ENCODE measurements at places on chromosomes 5 and 9.

- no peak for DNase-seq
Observed at GRCh38 chr5:109347252-109347888, 62.4 kb downstream of the PJA2 start.

DNA sequence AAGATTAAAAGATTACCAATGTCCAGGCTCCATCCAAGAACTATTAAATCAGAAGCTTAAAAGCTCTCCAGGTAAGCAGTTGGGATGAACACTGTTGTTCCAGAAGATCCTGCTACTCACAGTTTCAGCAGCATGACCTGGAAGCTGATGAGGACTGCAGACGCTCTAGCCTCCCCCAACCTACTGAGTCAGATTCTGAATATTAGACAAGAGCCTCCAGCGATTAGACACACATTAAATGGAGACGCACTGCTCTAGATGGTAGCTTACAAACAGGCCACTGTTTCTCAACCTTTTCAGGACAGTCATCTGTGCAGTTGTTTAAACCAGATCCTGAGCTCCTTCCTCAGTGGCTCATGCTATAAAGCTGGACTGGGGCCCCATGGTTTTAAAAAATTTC lies 54.3 kb downstream of the MTMR12 start:
- DNase-seq: no peak

DNA sequence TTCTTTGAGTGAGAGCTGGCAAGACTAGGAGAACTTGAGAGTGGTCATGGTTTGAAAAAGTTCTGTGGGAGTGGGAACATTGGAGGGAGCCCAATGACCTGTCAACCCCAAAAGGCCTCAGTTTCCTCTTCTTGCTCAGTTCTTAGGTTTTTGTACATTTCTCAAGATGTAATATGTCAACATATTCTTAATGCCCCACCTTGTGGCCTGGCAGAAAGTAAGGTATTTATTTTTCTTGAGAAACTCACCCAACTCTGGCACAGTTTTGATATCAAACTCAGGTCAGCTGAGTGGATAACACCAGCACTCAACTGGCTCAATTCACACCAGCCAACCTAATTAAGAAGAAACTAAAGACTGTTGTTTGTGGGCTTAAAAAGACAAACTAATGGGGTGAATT lies 123.0 kb upstream of the SLC27A6 start:
- DNase-seq: no peak

DNA sequence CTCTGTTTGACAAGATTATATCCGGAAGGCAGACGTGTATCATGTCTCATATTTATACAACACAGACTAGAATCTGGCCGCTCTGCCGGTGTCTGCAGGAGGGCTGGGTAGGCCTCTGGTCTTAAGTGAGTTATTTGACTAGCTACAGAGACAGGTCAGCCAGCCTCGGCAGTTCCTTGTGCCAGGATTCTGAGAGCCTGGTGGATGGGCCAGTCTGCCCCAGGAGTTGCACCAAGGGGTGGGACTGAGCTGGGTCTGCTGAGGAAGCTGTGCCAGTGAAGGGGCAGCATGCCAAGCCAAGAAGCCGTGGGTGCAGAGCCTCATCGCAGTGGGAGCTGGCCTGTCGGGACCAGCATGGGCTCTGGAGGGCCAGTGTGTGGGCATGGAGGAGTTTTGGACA lies 7.1 kb downstream of the SNX18 start:
- DNase-seq: no peak

GRCh38 chr9:111258209-111258874 lies 71.7 kb downstream of the OR2K2 start:
- DNase-seq: no peak

DNA sequence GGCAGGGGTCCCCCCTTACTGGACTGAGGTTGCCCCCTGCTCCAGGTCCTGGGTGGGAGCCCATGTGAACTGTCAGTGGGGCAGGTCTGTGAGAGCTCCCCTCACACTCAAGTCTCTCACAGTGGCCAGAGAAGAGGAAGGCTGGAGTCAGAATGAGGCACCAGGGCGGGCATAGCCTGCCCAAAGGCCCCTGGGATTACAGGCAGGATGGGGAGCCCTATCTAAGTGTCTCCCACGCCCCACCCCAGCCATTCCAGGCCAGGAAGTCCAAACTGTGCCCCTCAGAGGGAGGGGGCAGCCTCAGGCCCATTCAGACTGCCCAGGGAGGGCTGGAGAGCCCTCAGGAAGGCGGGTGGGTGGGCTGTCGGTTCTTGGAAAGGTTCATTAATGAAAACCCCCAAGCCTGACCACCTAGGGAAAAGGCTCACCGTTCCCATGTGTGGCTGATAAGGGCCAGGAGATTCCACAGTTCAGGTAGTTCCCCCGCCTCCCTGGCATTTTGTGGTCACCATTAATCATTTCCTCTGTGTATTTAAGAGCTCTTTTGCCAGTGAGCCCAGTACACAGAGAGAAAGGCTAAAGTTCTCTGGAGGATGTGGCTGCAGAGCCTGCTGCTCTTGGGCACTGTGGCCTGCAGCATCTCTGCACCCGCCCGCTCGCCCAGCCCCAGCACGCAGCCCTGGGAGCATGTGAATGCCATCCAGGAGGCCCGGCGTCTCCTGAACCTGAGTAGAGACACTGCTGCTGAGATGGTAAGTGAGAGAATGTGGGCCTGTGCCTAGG lies at the start of gene CSF2:
Gene CSF2 (plus strand): TSS at position 559 of the 783 bp plus-strand sequence. CDS start 35 bp downstream, at position 594.
- no peak for DNase-seq

GRCh38 chr5:174535669-174536068 lies 188.7 kb upstream of the MSX2 start:
- DNase-seq: no peak

- no peak for DNase-seq
Observed at GRCh38 chr9:7777771-7778170, 21.8 kb downstream of the DMAC1 start.

GRCh38 chr9:127974001-127974768 lies 6.6 kb downstream of the EEIG1 start:
- no peak for DNase-seq

DNA sequence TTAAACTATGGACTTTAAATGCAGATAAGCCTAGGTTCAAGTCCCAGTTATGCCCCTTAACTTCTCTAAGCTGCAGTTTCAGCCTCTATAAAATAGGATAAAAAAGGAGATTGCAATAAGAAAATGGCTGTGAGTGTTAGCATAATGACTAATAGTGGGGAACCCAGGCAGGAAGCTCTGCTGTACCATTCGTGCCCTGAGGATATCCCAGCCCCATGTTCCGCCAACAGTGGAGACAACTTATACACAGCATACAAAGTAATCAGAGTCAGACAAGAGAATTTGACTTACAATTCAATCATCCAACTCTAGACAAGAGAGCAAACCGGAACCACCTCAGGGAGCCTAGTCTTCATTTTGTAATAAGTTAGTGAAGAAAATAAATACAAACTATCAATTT lies 141.5 kb upstream of the FSTL4 start:
- no peak for DNase-seq

- DNase-seq: no peak
Observed at GRCh38 chr5:140239939-140240700, 62.8 kb downstream of the PFDN1 start.

- no peak for DNase-seq
Observed at GRCh38 chr5:88536146-88536545, 267.5 kb upstream of the TMEM161B start.

GRCh38 chr9:81798606-81799005 lies 109.3 kb upstream of the TLE1 start:
- DNase-seq: no peak

GRCh38 chr9:79236466-79236865 lies 335.3 kb upstream of the TLE4 start:
- no peak for DNase-seq

GRCh38 chr5:178323961-178324360 lies 91.4 kb upstream of the PHYKPL start:
- DNase-seq: no peak

DNA sequence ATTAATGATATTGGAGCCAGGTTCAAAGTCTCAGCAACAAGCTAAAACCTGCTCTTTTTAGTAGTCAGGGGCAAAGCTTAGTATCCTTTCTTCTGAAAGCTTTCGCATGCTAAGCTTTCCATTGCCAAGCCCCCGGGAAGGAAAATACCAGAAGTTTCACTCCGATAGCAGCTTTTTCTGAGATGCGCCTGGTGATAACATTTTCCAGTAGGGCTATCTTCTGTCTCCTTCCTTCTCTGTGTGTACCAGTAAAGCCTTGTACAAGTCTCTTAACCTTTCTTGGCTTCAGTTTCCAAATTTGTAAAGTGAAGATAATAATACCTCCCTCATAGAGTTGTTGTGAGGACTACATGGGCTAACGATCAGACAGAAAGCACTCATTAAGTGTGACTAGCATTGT lies 36.7 kb downstream of the DOCK8 start:
- DNase-seq: no peak
